ENCODE measurements at places on chromosomes 2 and 18.
A peak's percentile ranks its signal among the peaks of the same experiment; 100 is the strongest.

GRCh38 chr2:224036731-224037361, 2.2 kb downstream of the SERPINE2 start:
- no peak for DNase-seq

DNA sequence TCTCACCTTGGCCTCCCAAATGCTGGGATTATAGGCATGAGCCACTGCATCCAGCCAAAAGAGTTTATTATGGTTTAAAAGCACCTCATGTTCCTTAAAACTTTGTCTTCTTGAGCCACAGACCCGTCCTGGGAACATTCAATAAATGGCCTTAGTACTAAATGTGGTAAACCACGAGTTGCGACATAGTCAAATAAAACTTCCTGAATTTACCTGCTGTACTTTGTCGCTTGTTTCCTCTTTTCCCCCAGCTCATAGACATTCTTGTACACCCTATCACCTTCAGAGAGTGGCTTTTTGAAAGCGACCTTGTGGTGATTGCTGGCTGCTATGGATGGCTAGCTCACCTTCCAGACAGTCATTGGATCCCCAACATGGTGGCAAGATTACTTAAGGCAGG, 310.4 kb downstream of the LRRTM1 start:
- DNase-seq, result no peak

DNA sequence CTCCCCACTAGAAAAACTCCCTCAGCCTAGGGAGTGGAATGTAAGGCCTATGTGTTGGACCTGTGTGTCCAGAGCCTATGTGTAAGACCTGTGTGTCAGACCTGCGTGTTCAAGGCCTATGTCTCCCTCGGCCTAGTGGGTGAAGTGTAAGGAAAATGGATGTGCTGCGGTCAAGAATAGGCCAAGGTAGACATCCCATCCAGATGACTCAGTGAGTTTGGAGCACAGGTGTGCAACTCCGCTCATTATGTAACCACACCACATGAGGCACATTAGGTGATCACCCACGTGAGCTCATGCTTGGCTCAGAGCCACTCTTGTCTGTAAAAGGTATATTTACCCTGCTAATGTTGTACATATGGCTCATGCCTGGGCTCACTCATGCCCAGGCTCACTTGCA, 565.3 kb upstream of the CRIM1 start:
- DNase-seq, result no peak

DNA sequence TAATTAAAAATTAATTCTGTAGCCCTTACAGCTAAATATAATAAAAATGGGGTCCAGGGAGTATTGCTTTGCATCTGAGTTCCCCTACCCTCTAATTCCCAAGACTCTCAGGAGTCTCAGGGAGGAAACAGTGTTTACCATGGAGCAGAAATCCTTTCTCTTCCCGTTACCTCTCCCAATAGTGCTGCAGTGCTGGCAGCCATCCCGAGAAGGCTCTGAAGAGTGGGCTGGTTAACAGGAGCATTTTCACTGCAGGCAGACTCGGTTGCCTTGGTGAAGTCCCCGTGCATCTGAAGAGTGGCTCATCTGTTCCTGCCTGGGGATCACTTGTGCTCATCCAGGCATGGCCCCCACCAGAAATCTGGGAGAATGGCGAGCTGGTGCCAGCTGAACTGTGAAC, 41.8 kb upstream of the TMEM178A start:
- DNase-seq, result no peak

- DNase-seq, result no peak
Measured at GRCh38 chr2:186907897-186908296, 58.9 kb upstream of the ZSWIM2 start.

GRCh38 chr2:100321179-100321865, 979 bp downstream of the LONRF2 start:
- DNase-seq, result peak; percentile 46

Data from germinal center (tissue), 1 donor.